Esophagus mucosa (tissue), 1 donor: ENCODE measurements at places on chromosomes 12 and 14. TPM values are rescaled to one million over a fixed set of nuclear protein-coding genes. Genes with fewer than 3 reads are reported as not detected.

CACNA2D4 gene
- total RNA-seq: 1.1 TPM

KRT2 gene
- not detected for total RNA-seq

TMEM179 gene
- not detected for total RNA-seq

BCL2L2 gene
- 29.1 TPM for total RNA-seq

SUSD6 gene
- 35.2 TPM for total RNA-seq

TSPAN19 gene
- not detected for total RNA-seq

GYS2 gene
- total RNA-seq: 0.68 TPM

OTOGL gene
- total RNA-seq: 0.04 TPM
